ENCODE measurements at places on chromosomes 6 and 20.

DNA sequence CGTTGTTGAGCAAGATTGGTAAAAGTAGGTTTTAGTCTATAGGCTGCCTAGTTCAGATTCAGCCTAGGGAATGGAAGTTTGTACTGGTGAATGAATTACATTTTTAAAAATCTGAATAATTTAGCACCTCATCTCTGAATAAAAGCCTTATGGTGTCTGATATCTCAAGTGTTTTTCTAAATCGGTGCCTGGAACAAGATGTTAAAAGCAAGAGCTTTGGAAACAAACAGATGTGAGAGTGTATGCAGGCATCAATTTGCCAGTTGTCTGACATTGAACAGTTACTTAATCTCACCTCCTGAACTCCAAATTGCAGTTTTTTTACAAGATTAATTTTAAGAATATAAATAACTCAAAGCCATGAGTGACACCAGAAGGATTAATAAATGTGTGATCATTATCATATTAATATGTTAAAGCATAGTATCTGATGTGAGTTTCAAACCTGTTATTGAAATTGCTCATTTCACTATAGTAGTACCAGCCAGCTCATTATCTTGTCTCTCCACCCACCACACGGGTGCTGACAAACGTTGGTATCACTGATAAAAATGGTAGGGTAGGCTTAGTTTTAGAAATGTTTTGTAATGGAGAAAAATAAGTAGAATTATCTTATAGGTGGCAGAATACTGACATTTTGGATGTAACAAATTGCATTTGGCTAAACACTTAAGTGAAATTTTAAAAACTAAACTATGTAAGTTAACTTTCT is 157.3 kb downstream of the FAM83B start:
- DNase-seq, result no peak

GRCh38 chr20:31923388-31924331 is 28.2 kb downstream of the PDRG1 start:
- DNase-seq, result no peak

DNA sequence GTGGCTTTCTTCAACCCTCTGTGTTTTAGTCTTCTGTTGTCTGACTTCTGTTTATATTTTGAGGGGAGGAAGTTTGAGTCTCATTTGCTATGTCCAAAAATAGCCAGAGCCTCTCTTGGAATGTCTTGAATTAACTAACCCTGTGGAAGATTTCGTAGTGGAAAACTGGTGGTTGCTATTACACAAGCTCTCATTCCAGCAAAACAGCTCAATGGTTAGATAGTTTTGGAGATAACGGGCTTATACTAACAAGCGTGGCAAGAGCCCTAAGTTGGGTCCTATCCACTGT is 1.6 kb downstream of the CCN2 start:
- DNase-seq, result no peak

DNA sequence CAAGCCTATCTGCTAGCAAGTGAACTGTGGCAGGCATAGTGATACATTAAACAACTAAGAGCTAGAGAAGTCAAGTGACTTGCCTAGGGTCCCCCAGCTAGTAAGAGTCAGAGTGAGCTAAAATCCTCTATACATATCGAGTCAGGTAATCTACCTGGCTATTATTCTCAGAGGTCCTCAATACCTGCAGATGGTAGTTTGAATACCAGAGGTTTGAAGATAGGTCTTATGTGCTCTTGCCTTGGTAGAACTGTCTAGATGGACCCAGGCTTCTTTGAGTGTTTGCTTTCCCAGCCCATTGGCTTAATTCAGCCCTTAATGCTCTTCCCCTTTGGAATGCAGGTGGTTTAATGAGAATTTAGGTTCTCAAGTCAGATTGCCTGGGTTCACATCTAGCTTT is 1.1 kb downstream of the ERGIC3 start:
- DNase-seq, result no peak

DNA sequence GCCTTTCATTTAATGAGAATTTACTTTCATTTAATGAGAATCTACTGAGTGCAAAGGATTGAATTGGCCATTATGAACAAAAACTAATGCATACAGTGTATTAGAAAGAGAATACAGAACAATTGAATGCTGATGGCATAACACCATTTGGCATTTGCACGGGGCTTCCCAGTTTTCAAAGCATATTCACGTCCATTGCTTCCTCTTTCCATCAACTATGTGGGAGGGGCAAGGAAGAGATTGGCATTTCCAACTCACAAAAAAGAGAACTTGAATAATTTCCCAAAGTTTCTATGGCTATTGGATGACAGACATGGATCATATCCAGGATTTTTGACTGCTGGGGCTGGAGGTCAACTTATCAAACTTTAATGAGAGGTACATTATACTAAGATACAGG is 23.2 kb upstream of the ARG1 start:
- DNase-seq, result no peak

- DNase-seq, result no peak
Observed at GRCh38 chr20:59765599-59766177, 161.3 kb downstream of the PHACTR3 start.

DNA sequence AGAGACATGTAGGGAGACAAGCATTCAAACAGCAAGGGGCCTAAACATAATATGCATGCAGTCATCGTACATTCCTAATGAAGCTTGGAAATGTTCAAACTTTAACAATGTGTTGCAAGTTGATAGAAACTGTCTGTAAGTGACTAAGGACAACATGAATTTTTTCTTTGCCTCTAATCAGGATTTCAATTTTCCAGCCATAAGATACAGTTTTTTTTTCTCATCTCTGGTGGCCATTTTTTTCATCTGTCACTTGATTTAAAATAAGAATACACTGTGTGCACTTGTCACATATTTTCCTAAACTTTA is 22.2 kb upstream of the MTRF1L start:
- no peak for DNase-seq

DNA sequence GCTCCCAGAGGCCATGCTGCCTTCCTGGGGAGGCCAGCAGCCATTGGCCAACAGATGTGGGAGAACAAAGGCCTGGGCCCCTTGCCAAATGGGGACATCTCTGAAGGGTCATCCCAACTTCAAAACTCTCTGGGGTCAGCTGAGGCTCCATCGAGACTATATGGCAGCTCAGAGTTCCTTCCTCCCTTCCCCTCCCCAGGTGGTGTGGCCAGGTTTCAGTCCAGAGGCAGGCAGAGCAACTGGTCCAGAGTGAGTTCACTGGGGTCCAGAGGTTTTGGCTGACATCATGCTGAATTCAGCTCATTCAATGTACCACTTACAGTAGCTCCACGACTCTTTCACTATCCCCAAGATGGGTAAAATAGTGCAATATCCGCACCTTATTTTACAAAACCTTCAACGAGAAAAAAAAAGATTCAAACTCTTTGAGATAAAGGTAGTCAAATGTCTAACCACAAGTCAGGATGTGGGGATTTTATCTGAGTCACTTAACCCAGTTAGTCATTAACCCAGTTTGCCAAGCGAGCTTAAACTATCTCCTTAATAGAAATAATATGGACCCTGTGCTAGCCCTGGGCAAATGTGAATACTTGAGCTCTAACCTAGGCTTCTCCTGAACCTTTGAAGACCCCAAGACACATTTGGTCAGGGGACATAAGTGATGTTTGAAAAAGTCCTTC is 108.4 kb upstream of the PLEKHG1 start:
- DNase-seq, result no peak

GRCh38 chr6:43967719-43968091 is 159.5 kb downstream of the MRPL14 start:
- DNase-seq, result no peak

DNA sequence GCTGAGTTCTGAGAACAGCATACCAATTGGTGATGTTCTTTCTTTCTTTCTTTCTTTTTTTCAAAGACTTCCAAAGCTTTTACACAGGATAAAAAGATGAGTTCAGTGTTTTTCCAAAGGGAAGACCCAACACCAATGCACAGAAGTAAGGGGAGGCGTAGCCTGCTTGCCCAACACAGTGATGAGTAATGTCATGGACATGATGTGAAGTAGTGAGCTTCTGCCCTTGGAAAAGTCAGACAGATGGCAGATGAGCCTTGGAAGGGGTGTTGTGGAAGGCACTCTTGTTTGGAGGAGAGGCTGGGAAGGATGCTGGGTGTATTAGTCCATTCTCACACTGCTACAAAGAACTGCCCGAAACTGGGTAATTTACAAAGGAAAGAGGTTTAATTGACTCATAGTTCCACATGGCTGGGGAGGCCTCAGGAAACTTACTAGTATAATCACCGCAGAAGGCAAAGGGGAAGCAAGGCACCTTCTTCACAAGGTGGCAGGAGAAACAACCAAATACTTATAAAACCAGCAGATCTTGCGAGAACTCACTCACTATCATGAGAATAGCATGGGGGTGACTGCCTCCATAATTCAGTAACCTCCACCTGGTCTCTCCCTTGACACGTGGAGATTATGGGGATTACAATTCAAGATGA is 12.6 kb downstream of the LRP11 start:
- no peak for DNase-seq

- DNase-seq, result no peak
Observed at GRCh38 chr20:568097-568652, 24.6 kb upstream of the CSNK2A1 start.

DNA sequence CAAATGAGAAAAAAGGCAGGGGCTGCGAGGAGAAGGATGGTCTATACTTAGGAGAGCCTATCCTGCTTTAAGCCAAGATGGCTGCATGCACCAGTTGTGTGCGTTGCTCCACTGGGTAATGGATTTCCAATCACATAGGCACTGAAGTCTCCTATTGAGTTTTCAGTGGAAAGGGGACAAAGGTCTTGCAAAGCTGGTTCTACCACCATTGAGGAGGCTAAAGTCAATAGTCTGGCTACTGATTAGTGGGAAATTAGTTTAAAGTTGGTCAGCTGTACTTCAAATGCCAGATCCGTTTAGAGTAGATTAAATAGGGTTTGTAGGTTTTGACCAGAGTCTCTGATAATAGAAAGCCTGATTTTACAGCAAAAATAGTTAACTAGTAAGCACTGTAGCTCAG is 104.9 kb downstream of the SESN1 start:
- no peak for DNase-seq

- no peak for DNase-seq
Observed at GRCh38 chr20:20375862-20376261, 8.0 kb downstream of the INSM1 start.

DNA sequence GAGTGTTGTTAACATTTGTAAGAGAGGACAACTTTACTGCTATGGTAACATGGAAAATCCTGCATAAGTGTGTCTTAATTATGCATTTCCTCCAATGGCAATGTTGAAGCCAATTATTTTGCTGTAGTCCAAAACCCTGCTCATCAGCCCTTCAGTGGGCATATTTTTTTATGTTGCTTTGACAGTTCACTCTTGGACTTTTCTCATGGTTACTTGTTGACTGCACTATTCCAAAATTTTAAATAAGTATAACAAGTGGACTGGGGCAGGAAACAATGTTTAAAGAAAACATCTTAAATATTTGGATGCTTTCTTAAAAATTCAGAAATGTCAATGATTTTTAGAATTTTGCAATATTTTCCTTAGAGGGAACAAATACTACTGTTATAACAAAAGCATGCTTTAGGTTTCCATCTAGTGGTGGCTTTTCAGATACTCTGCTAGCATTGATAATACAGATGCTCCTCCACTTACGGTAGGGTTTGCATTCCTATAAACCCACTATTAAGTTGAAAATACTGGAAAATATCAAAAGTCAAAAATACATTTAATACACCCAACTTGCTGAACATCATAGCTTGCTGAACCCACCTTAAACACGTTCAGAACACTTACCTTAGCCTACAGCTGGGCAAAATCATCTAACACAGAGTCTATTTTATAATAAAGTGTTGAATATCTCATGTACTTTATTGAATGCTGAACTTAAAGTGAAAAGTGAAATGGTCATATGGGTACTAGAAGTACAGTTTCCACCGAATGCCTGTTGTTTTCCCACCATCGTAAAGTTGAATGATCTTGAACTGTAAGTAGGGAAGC is 86.4 kb downstream of the ADGRG6 start:
- no peak for DNase-seq

GRCh38 chr6:144149558-144149893 is 791 bp upstream of the STX11 start:
- DNase-seq, result no peak

GRCh38 chr20:53736757-53737395 is 143.2 kb upstream of the ZNF217 start:
- no peak for DNase-seq

DNA sequence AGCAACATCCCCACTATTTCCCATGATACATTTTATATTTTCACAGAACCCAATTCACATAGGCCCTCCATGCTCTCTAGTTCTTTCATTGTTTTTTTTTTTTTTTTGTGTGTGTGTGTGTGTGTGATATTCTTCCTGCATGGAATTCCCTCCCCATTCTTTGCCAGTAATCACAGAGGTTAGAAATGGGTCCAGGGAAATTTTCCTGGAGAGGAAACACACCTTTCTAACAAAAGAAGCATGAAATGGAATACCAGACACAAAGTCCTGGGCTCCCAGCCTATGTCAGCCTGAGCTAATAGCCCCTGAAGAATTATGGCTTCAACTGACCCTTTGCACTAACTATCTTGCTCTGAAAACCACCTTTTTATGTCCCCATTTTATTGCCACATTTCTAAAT is 194.2 kb upstream of the NT5E start:
- no peak for DNase-seq

DNA sequence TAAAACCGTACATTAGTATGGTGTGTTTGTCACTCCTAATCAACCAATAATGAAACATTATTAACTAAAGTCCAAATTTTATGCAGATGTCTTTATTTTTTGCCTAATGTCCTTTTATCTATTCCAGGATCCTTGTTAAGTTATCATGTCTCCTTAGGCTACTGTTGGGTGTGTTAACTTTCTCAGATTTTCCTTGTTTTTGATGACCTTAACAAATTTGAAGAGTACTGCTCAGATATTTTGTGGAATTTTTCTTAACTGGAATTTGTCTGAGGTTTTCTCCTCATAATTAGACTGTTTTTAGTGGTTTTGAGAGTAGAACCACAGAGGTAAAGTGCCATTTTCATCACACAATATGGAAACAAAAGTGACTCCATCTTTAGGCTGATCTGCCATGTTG is 406.3 kb downstream of the MEI4 start:
- no peak for DNase-seq

GRCh38 chr6:165744555-165745228 is 81.7 kb upstream of the PDE10A start:
- DNase-seq, result no peak

- DNase-seq, result no peak
Observed at GRCh38 chr6:45148711-45149341, 179.3 kb upstream of the RUNX2 start.

DNA sequence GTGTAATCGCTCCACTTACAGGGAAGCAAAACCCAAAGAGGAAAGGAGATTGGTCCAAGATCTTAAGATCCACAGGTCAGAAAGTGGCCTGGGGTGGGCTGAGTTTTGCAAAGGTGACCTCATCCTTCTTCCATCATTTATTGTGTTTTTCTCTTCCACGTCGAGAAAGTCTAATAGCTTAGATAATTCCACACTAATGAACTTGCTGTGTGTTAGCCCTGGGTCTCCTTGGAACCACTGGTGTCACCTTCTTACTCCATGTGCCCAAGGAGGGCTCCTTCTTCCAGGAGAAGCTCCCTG is 1.7 kb downstream of the SLC13A3 start:
- DNase-seq, result no peak

- no peak for DNase-seq
Observed at GRCh38 chr6:133835901-133836300, 53.0 kb upstream of the TCF21 start.

GRCh38 chr6:111590209-111590980 is 15.3 kb downstream of the TRAF3IP2 start:
- no peak for DNase-seq

- no peak for DNase-seq
Observed at GRCh38 chr6:122476131-122476530, 4.5 kb upstream of the SERINC1 start.
